Cortex of kidney (tissue), 1 donor: ENCODE measurements at places on chromosomes 13 and 19.

GRCh38 chr19:13400296-13400695 lies 106.0 kb downstream of the CACNA1A start:
- no peak for DNase-seq

DNA sequence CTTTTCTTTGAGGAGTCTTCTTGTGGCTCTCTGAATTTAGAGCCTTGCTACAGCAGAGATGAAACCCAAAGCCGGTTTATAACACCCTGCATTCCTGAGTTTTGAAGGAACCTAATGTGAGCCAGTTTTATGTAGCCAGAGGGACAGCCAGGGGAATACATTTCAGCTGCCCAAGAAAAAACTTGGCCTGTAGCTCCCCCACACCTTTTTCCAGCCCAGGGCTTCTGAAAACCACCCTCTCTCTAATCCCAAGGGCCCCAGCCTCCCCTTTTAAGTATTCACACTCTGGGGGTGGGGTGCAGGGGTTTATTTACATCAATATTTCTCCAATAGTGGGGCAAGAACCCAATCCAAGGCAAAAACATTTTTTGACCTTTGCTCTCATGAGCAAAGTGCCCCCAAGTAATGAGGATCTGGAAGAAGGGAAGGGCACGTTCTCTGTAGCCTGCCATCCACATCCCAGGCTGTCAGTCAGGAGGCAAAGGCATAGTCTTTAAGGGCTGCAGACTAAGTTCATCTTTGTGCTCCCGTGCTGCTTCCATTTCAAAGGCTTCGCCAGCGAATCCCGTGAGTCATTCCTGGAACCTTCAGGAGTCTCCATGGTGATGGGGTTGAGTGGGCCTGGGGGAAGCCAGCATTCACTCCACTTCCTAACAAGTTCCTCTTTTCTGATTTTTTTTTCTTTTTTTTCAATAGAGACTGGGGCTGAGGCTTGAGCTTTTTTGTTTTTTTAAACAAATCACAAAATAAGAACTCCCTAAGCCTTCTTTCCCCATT lies 33.2 kb upstream of the MEDAG start:
- DNase-seq, result no peak

- no peak for DNase-seq
These were observed 198.7 kb downstream of the KCTD12 start for GRCh38 chr13:76687467-76687866.

DNA sequence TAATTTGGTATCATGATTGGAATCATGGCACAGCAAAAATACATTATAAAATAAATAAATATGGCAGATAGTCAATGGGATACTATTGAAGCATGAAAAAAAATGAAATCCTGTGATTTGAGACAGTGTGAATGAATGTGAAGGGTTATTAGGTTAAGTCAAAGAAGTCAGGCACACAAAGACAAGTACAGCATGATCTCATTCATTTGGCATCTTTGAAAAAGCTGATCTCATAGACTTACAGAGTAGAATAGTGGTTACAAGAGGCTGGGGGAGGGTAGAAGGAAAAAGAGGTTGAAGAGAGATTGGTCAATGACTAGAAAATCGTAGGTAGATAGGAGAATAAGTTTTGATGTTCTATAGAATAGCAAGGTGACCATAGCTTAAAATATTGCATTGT lies 295.1 kb upstream of the SLITRK5 start:
- DNase-seq, result no peak

DNA sequence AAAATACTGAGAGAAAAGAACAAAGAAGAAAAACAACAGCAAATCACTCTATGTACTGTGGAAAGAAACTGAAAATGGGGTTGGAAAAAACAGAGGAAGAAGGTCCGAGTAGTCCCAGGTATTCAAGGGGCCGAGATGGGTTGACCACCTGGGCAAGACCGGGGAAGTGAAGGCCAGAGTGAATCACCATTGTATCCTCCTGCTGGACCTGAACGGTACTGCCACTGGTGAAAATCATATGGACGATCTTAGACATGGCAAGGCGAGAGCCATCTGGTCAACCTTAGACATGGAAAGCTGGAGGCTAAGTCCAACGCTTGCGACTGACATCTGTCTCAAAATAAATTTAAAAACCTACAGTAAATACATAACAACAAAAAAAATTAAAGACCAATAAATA lies 44.4 kb upstream of the ZNF91 start:
- DNase-seq, result no peak

- DNase-seq, result no peak
These were observed 250.8 kb downstream of the OXGR1 start for GRCh38 chr13:96743296-96744089.

DNA sequence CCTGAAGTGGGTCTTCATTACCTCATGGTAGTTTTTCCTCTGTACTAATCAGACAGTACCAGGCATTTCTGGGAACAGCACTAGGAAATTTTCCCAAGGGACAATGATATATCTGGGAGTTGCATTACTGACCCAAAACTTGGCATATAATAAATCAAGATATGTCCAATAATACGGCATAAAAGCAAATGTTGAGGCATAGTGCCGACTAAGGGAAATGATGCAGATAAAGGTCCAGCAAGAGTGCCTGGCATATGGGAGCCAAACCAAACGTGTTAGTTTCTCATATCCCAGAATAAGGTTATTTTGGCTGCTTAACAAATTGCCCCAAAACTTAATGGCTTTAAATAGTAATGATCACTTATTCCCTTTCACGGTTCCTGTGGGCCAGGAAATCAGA lies 12.1 kb upstream of the TDRD3 start:
- no peak for DNase-seq

GRCh38 chr13:101149735-101150384 lies 266.4 kb downstream of the NALCN start:
- no peak for DNase-seq

GRCh38 chr13:93716623-93717022 lies 490.0 kb downstream of the GPC6 start:
- no peak for DNase-seq

DNA sequence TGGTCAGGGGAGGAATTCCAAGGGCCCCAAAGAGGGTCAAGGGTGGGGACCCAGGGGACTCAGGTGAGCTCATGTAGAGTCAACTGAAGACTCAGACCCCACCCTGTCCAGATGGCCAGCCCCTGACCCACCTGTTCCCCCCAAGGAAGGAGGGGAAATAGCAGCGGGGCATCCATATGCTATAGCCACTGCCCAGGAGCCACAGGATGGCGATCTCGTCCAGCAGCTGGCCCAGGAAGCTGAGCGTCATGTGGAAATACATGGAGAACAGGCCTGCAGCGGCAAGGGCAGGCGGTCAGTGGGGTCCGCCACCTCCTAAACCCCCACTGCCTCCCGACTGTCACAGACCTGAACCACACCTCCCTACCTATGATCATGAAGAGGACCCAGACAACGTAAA lies 21.4 kb downstream of the ACER1 start:
- DNase-seq, result no peak

DNA sequence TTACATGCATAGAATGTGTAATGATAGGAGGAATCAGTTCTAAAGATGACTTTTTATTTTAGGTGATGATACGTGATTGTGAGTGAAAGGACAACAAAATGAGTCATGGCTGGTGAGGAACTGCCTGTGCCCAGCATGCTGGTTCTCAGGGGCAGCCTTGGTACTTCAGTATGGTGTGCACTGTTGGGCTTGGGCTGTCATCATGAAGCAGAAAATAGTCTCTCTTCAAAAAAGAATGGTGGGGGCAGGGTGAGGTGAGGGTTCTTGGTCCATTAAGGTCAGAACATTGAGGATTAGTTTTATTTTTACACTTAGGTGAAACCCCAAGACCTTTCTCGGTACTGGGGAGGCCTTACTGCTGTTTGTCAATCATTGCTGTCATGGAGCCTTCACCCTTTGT lies 309.5 kb downstream of the MTUS2 start:
- no peak for DNase-seq

DNA sequence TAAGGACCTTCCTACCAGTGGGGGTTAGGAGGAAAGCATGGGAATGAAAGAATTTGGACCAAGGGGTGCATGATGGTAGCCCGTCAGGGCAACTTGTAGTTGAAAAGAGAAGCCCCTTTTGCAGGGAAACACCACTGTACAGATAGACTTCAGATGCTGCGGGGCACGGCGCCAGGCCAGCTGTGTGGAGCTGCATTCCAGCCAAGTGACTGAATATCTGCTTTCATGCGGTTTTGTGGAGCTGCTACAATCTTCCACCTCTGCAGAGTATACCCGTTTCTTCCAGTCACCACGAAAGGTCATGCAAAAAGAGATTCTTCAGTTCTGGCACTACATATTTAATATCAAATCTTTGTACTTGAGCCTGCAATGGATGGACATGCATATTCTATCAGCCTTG lies 104.7 kb downstream of the RGCC start:
- DNase-seq, result no peak

DNA sequence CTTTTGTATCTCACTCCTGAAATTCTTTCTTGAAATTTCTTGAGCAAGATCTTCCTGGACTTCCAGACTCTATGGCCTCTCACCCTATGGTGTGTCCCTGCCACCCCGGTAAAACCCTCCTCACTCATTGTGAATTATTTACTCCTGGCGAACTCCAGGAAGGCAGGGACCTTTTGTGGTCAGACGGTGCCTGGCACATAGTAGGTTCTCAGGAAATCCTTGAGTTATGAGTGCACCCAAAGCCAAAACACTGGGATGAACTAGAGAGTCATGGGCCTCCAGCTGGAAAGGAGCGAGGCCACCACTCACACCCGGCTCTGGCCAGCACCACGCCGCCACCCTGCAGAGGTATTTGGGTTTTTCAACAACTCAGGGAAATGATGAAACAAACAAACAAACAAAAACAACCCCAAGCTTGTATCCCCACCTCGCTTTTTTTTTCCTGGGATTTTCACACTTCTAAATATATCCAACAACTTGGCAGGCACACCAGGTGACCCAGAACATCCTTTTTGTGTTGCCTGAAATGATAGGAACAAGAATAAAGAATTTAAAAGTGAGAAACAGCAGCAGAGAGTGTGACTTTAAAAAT lies 11.2 kb downstream of the HPN start:
- DNase-seq, result no peak

DNA sequence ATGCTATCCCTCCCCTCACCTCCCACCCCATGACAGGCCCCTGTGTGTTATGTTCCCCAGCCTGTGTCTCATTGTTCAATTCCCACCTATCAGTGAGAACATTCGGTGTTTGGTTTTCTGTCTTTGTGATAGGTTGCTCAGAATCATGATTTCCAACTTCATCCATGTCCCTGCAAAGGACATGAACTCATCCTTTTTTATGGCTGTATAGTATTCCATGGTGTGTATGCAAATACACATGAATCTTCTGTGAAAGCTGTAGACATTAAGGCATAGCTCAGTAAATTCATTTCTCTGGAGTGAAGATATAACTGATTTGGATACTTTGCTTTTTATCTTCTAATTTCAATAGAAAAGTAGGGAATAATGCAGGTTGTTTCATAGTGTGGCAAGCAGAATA lies 125.8 kb upstream of the C1QTNF9B start:
- DNase-seq, result no peak

GRCh38 chr13:43936647-43937046 lies 56.9 kb downstream of the LACC1 start:
- no peak for DNase-seq

DNA sequence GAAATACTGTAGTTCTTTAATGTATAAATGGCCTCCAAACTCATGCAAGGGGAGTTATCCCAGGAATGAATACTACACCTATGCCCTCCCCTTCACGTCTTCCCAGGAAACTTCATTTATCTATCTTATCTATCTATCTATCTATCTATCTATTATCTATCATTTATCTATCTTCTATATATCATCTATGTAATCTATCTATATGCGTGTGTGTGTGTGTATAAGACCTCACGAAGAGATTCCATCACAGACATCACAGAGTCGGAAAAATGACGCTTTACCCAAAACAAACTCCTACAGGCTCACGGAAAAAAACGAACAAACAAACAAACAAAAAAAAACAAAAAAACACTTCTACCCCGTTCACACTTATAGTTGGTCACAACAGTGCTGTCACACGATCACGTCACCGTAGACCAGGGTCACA lies 486 bp downstream of the ZNF529 start:
- DNase-seq, result no peak

GRCh38 chr13:40187841-40188591 lies 478.4 kb downstream of the FOXO1 start:
- DNase-seq, result no peak

GRCh38 chr13:31043957-31044356 lies 111.5 kb downstream of the TEX26 start:
- no peak for DNase-seq

DNA sequence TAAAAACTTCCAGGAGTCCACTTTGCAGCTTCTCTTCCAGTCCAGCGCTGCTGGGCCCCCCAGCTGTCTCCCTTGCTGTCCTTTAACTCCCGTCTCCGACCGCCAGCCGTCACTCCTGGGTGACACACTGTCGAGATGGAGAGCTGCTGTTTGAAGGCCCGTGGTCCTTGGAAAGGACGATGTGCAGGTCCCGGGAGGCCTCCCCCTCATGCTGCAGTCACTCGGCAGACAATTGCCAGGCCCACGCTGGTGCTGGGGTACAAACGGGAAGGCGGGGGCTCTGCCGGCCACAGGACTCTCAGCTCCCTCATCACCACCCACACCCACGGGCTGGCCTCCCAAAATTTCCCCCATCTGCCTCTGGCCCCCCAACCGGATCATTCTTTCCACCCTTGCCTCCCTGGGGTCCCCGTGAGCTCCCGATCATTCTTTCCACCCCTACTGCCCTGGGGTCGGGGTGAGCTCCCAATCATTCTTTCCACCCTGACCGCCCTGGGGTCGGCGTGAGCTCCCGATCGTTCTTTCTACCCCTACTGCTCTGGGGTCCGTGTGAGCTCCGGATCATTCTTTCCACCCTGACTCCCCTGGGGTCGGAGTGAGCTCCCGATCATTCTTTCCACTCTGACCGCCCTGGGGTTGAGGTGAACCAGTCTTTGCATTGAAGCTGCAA lies 16.0 kb upstream of the ZNF554 start:
- no peak for DNase-seq

- DNase-seq, result no peak
These were observed 6.3 kb downstream of the TEX101 start for GRCh38 chr19:43420954-43421353.

GRCh38 chr13:30567072-30567471 lies 50.6 kb upstream of the USPL1 start:
- no peak for DNase-seq

- DNase-seq, result no peak
These were observed 35.8 kb downstream of the ZNF420 start for GRCh38 chr19:37114001-37114400.

DNA sequence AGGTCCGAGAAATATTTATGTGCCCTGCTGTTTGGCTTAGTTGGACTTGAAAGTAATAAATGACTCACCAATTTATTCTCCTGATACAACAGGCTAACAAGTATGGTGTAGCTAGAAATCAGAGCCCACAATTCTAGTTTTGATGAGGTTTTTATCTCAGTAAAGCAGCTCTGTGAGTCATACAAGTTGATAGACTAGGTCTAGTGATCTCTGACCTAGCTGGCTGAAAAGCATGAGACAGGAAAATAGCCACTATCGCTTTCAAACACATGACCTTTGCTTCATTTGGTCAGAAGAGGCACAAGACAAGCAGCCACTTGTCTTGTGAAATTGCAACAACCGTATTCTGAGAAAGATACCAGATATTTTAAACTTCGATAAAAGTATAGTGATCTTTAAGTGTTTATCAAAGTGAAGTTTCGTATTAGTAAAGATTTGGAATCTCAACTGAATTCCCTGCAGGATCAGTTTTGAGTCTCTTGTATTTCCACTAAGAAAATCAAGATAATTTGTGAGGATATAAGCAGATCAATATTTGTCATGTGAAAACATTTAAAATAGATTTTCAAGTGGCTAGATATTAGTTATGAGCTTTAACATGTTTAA lies 126.7 kb downstream of the MAB21L1 start:
- no peak for DNase-seq

- no peak for DNase-seq
These were observed 1.9 kb downstream of the LDLR start for GRCh38 chr19:11090997-11091702.

GRCh38 chr13:40342901-40343300 lies 323.5 kb downstream of the FOXO1 start:
- no peak for DNase-seq
